ENCODE measurements at places on chromosomes 11 and 22. TPM values are rescaled to one million over a fixed set of nuclear protein-coding genes. Genes with fewer than 3 reads are reported as not detected.

The UBQLNL gene
- polyA plus RNA-seq = not detected

The TIMP3 gene
- polyA plus RNA-seq = not detected

DNA sequence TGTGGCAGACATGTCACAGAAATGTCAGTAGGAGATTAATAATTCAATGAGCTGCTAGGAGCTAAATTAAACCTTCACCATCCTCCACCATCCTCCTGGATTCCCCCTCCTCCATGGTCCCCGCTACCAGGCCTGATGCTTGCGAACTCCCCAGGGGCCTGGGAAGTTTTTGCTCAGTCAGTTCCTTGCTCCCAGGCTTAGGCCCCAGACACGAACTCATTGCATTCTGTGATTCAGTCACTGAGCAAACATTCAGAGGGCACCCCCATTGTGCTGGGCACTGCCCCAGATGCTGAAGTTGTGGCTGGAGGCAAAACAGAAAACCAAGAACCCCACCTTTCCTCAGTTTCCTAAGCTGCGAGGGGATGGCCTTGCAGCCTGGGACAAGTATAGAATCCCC, 14.3 kb downstream of the NPTXR start:
- no peak for DNase-seq

DNA sequence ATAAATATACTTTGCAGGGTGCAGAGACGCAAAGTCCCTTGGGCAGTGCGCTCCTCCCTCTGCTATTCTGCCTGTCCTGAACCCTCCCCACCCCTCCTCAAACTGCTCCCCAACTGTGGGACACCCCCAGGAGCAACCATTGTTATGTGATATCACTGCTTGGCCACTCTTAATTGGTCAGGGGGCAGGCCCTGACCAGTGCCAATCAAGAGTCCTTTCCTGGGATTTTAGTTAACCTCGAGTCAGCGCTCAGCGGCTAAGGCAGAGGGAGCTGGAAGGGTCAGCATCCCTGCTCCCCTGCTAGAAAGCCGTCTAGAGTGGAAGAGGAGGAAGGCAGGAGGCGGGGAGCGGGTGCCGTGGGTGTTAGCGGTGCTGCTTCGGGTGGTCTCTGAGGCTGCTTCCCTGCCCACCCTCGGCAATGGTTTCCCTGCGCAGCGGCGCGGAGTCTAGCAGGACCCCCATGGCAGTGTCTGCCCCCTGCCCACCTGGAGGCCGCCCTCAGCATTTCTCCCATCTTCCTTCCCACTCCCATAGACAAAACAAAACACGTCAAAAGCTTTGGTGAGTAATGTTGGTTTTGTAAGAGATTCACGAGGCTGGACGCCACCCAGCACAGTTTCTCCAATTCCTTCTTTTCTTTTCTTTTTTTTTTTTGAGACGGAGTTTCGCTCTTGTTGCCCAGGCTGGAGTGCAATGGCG, 38.4 kb upstream of the A4GALT start:
- no peak for DNase-seq

DNA sequence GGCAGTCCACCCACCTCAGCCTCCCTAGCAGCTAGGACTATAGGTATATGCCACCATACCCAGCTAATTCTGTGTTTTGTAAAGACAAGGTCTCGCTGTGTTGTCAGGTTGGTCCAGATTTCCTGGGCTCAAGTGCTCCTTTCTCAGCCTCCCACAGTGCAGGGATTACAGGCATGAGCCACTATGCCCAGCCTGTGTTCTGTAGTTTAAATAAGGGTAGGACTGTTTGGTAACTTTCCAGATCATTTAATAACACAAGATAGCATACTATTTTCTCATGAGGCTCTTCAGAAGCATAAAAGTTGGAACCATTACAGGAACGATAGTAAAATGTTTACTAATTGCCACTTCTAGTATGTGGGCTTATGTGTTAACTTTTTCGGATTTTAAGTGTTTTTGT, 38.0 kb upstream of the GRIK4 start:
- DNase-seq = no peak

DNA sequence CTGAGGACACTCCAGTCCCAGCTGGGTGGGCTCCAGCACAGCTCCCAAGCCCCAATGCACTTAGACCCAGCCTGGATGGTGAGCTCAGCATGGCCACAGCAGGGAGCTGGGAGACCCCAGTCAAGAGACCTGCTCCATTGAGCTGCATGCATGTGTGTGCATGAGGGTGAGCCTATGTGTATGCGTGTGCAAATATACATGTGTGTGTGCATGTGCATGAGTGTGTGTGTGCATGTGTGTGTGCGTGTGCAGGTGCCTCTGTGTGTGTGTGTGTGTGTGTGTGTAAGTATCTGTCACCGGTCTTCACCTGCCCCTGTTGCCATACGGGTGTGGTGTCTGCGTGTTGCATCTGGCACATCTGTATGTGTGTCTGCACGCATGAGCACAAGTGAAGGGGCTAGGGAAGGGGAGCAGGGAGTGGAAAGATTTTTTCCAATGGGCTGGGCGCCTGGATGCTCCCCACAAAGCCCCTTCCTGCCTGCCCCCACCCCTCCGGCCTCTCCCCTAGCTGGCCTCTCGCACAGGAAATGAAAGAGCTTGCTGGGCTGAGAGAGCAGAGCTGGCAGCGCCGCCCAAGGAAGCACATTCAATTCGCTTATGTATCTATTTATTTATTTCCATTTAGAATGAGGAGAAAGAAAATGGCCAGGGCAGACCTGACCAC, 4.1 kb downstream of the TSPAN32 start:
- DNase-seq = peak; percentile 52

GRCh38 chr11:125192183-125192582, 27.6 kb downstream of the PKNOX2 start:
- DNase-seq = no peak

DNA sequence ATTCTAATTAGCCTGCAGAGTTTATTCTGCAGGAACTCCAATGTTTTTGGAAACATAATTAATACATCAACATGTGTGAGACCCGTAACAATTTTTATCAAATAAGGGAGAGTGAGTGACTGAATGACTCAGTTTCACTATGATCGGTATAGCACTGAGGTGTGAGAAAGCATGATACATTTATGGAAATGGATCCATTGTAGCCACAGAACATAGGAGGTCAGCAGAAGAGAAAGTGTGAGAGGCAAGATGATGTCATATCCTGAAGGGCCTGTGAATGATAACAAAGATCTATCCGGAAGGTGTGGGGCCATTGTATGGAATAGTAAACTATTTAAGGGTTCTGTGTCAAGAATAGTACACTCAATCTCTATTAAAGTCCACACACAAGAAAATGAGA, 1406.1 kb upstream of the TENM4 start:
- no peak for DNase-seq

DNA sequence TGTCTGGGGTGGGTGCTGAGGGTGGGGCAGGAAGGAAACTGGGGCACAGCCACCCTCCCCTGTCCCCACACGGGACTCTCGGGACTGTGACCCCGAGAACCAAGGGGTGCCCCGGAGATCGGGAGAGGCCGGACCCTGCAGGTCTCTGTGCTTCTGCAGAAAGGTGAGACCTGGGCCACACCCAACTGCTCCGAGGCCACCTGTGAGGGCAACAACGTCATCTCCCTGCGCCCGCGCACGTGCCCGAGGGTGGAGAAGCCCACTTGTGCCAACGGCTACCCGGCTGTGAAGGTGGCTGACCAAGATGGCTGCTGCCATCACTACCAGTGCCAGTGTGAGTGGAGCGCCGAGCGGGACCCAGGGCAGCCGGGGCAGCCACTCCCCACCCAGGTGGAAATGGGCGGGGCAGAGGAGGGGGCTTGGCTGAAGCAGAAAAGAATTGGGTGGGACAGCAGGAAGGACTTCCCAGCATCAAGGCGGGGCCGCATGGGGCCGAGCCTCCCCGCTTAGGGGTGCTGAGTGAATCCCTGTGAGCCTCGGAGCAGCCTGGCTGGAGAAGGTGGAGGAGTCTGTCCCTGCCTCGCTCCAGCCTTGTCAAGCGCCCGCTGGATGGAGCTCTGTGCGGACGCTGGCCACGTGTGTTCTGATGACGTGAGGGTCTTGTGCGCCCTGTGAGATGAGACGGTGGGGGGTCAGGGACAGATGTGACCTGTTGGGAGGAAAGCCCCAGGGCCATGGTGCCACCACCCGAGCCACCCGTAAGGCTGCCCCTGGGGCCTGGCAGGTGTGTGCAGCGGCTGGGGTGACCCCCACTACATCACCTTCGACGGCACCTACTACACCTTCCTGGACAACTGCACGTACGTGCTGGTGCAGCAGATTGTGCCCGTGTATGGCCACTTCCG, 29.3 kb upstream of the MUC5B start:
- DNase-seq = no peak

DNA sequence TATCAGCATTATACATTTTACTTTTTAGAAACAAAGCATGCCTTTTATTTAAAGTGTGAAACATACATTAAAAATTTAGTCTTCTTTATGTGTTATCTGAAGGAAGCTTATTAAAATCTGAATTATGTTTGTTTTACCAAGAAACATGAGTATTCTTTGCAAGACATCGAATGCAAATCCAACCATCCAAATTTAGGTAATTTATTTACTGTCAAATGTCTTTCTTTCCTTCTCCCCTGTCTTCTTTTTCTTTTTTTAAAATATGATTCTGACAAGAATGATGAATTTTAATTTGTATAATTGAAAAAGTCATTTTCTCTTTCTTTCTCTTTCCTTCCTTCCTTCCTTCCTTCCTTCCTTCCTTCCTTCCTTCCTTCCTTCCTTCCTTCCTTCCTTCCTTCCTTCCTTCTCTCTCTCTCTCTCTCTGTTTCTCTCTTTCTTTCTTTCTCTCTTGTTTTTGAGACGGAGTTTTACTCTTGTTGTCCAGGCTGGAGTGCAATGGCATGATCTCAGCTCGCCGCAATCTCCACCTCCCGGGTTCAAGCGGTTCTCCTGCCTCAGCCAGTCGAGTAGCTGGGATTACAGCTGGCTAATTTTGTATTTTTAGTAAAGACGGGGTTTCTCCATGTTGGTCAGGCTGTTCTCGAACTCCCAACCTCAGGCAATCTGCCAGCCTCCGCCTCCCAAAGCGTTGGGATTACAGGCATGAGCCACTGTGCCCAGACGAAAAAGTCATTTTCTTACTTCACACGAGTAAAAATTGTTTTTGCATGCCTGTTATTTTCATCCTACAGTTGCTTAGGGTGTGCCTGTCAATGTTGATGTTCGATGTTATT, 157.5 kb downstream of the TMEM135 start:
- no peak for DNase-seq

DNA sequence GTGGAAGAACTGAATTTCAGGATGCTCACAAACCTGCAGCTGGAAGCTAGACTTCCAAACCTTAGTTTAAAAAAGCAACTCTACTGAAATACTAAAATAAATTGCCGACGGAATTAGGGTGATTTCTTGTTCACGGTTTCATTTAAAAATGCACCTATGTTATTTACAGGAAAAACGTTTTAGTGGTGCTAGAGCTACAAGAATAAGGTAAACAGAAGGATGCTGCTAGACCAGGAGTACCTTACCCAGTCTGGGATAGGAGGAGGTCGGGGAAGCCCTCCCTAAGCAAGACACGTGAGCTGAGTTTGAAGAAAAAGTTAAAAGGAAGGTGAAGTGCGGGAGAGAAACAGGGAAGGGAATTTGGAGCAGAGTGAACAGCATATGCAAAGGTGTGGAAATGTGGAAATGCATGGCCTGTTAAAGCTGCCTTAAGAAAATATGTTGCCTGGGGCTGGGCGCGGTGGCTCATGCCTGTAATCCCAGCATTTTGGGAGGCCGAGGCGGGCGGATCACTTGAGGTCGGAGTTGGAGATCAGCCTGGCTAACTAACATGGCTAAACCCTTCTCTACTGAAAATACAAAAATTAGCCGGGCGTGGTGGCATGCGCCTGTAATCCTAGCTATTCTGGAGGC, 1.4 kb upstream of the FTH1 start:
- DNase-seq = no peak

DNA sequence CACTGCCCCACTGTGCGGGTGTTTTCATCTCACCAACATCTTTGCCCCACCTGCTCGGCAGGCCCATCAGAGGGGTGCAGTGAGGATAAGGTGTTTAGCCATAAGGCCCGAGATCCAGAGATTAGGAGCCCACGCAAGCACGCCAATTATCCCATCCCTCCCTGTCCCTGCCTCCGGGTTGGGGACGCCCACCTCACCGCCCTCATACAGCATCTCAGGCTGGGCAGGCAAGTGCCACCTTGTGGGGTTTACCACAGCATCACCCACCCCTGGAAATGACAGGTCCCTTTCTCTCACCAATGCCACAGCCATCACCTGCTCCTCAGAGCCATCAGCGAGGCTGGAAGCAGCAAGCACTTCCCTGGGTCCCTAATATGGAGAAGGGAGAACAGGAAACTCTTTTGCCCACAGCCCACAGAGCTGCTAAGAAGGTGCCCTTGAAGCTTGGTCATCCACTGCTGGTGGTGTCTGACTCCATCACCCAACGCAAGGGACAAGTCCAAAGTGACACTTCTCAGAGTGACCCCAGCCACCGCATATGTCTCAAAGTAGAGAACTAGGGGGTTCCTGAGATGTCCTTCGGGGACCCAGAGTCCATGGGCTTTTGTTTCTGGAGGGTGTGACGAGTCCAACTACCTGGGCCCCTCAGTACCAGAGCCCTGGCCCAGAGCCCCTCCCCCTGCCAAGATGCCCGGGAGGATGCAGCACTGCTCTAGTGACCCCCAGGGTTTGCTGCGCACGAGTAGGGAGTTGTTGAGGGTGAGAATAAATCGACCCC, 15.8 kb downstream of the VPS37C start:
- no peak for DNase-seq

GRCh38 chr11:28017816-28018215, 90.1 kb downstream of the KIF18A start:
- no peak for DNase-seq

- DNase-seq = no peak
Measured at GRCh38 chr11:15864026-15864805, 492.1 kb downstream of the SOX6 start.

DNA sequence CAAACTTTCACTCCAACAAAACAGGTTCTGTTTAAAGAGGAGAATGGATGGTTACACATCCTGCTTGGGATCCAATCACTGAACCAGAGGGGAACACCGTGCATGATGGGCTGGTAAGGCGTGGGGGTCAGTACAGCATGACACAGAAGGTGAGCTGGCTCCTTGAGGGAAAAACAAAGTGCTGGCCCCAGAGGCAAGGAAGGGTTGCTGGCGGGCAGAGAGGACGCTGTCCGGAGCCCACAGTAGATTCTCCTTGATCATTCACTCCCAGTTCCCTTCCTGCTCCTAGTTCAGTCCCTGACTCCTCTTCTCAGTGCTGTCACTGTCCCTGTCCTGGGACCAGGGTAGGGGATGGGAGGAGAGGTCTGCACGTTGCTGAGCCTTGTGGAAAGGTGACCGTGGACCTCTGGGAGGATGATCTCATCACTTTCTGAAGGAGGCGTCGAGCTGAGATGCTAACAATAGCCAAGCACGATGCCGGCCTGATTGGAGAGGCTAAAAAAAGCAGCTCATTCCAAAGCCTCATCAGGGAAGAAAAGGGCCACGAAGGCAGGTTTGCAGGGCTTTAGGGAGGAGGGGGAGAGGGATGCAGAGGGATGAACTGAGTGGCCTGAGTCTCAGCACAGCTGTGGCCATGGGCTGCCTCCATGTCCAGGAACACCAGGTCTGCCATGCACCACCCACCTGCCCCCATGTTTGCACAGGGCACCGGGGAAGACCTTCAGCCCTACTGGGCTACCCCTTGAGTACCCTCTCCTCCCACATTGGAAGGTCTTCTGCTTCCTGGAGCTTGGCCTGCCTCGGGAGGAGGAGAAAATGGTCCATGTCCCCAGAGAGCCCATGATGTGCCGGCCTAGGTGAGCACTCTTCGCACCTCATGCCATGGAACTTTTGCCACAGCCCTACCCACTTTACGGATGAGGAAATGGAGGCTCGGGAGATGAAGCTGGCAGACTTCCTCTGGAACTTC, 72.7 kb upstream of the RTL6 start:
- no peak for DNase-seq

Measured in immature natural killer cell (primary cell).